ENCODE measurements at places on chromosomes 1 and 21. TPM values are rescaled to one million over a fixed set of nuclear protein-coding genes. Genes with fewer than 3 reads are reported as not detected.

Gene RUNX3
- 6.8 TPM for total RNA-seq

Gene SEC16B
- total RNA-seq: 0.75 TPM

Gene SF3B4
- 123 TPM for total RNA-seq

Gene LRRN2
- total RNA-seq: 11.8 TPM

Gene AIM2
- total RNA-seq: not detected

Gene DENND2C
- total RNA-seq: 0.42 TPM

Gene UBIAD1
- 14.8 TPM for total RNA-seq

Gene RNF186
- not detected for total RNA-seq

Gene TFF3
- not detected for total RNA-seq
